NCI-H1417 treated with DMSO at 0.1 percent for 48 hours (cell line): ENCODE measurements at places on chromosomes 1 and 21.

- DNase-seq: no peak
Observed at GRCh38 chr1:3923378-3924185, 23.5 kb upstream of the C1orf174 start.

GRCh38 chr1:112743174-112744008 is 28.3 kb upstream of the PPM1J start:
- no peak for DNase-seq

GRCh38 chr21:31930001-31930400 is 57.2 kb downstream of the HUNK start:
- no peak for DNase-seq

DNA sequence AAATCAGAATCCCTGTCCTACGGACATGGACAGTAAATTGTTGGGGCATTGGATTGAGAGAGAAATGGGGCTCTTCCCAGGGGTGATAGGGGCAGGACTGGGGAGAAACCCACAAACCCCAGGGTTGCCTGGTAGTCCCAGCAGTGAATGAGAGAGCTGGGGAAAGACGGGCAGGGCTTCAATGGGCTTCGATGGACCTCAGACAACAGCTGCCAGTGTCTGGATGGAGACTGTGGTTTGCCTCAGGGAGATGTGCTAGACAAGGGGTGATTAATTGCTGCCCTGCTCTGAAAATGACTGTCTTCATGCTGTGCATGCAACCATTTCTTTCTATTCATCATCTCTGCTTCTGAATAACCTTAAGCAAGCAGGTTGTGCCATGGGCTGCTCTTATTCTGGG is 7.4 kb downstream of the GPR25 start:
- no peak for DNase-seq

- DNase-seq: peak; percentile 15
Observed at GRCh38 chr1:71640998-71641397, 560.2 kb upstream of the ZRANB2 start.

DNA sequence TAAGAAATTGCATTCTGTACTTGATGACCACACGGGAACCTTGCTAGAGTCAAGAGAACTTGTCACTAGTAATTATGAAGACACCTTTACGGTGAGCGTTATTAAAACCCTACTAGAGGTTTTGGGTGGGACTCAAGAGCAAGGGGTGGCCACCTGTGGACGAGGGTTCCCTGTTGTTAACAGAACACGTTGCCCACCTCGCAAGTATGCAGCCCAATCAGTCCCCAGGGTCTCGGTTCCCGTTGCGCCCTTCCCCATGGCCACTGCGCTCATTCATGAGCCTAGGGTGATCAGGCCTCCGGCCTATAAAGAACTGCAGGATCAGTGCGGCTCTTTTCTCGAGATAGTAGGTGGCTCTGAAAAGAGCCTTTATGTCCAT is 30.2 kb upstream of the RNF187 start:
- no peak for DNase-seq

GRCh38 chr1:150149271-150150132 is at the start of gene PLEKHO1:
Gene PLEKHO1, plus strand, starts transcription at chr1:150149916. Its CDS starts 342 bp downstream, at chr1:150150258.
- no peak for DNase-seq

- DNase-seq: no peak
Observed at GRCh38 chr1:152626744-152627143, 3.8 kb upstream of the LCE3A start.

DNA sequence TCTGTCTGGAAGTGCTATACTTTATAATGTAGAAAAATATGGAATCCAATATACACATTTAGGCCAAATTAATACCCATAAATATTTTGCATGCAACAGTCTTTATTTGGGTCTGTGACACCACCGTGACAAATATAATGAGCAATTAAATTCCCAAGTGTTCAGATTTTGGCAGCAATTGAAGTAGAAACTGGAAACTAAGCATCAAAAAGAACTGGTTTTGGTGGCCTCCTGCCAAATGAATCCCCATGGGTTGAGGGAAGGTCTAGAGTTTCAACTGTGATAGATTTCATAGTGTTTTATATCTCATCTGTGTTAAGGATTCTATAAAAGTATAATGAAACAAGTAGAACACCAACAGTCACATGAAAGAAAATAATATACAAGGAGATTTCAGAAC is 88.4 kb downstream of the DPYD start:
- no peak for DNase-seq

GRCh38 chr1:3672971-3673361 is 20.6 kb downstream of the TP73 start:
- no peak for DNase-seq

DNA sequence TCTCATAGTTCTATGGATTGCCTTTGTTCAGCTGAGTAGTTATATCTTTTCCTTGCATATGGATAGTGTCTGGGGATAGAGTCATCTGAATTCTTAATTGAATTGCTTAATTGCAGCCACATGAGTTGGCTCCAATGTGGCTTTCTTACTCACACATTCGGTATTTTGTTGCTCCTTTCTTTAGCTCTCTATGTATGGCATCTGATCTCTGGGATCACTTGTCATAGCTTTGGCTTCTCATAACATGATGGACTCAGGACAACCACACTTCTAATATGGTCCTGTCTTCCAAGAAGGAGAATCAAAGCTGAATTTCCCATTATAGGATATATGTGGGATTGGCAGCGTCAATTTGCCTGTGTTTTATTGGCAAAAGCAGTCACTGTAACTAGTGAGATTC is 716.2 kb downstream of the NCAM2 start:
- no peak for DNase-seq

DNA sequence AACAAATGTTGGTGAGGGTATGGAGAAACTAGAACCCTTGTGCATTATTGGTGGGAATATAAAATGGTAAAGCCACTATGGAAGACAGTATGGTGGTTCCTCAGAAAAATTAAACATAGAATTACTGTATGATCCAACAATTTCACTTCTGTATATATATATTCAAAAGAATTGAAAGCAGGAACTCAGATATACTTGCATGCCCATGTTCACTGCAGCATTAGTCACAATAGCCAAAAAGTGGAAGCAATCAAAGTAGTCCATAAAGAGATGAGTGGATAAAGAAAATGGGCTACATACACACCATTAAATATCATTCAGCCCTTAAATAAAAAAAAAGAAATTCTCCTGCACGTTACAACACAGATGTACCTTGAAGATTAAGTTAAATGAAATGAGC is 34.1 kb downstream of the ABL2 start:
- no peak for DNase-seq

DNA sequence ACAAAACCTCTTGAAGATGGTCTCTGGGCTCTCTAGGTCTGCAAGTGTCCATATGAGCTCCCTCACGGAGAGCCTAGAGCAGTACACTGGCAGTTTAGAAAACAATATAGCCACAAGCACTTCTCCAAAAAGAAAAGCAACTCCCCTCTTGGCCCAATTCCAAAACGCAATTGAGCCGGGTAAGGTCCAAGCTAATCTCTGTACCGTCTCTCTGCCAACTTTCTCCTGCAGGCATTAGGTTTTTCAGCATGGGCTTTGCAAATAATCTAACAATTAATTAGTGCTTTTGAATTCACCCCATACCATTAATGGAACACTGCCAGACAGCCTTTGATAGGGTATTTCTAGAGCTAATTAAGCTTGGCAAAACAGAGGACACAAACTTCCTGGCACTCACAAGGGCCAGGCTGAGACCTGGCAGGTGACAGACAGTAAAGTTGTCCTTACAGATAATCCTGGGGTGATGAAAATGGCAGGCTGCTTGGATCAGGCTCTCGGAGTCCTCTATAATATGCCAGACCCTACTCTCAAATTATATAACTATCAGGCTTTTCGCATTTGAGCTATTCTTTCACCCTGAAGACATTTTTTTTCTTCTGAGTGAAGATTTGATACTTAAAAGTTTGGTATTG is 39.8 kb downstream of the TGFBR3 start:
- DNase-seq: peak; percentile 93

GRCh38 chr1:64745181-64745985 is 508 bp downstream of the RAVER2 start:
- DNase-seq: no peak

- DNase-seq: no peak
Observed at GRCh38 chr1:21666576-21667320, 2.4 kb downstream of the RAP1GAP start.

DNA sequence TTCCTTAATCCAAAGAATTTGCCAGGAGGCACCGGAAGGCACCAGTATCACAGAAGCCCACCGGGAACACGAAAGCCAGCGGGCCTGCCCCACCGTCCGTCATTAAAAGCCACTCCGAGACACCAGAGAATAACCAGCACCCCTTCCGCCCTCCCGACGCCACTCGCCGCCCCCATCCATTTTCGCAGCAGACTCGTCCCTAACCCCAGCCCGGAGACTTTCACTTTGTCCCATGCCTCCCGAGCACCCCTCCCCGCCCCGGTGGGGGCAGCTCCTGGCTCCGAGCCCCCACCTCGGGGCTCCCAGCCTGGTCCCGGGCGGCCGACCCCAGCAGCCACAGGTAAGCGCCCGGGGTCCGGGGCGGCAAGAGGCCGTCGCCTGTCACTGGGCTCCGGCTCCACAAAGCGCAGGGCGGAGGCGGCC is 105.4 kb downstream of the SLC45A1 start:
- no peak for DNase-seq

DNA sequence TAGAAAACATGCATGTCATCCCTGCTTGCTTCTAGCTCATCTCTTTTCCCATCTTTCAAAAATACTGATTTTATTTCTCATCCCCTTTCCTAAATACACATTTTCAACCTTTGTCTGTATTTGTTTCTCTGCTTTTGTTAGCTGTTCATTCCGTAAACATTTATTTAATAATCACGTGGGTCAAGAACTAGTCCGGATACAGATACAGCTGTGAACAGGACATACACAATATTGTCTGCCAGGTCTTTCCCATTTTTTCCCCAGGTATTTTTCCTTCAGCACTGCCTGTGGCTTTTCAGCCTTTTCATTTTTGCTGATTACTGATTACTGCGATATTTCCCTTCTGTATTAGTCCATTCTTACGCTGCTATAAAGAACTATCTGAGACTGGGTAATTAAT is 5.7 kb downstream of the PER3 start:
- no peak for DNase-seq

GRCh38 chr1:209692296-209692695 is 12.3 kb upstream of the HSD11B1 start:
- DNase-seq: no peak

GRCh38 chr21:45470087-45470515 is 65.1 kb downstream of the COL18A1 start:
- DNase-seq: no peak

DNA sequence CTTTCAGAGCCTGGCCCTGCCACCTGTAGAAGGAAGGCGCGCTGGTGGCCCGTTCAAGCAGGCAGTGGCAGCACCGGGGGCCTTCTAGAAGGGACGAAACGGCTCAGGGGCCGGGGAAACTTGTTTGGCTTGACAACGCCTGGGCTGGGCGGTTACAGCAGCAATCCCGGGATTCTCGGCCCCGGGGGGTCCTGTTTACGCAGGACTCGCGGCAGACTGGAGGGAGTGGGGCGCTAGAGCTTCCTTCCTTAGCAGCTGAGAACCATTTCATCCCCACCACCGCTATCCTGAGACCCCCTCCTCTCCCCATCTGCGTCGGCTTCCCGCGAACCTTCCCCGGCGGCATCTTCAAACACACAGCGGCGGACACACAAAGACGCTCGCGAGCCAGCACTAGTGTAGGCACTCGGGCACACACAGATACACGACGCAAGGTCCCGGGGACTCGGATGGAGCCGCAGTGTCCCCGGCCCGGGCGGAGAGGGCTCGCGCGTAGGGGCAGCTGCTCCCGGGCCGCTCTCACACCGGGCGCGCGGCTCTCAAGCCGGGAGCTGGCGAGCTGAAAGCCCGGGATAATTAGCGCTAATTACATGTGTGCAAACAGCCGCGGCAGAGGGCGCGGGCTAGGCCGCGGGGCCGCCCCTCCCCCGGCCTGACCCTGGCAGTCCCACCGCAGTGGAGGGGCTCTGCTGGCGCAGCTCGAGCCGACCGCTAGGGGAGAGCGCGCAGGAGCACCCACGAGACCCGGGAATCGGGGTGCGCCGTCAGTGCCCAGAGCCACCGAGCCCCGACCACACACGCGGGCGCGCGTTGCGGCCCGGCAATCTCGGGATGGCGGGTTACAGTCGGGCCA is 271.4 kb downstream of the FOXD2 start:
- peak; percentile 71 for DNase-seq

DNA sequence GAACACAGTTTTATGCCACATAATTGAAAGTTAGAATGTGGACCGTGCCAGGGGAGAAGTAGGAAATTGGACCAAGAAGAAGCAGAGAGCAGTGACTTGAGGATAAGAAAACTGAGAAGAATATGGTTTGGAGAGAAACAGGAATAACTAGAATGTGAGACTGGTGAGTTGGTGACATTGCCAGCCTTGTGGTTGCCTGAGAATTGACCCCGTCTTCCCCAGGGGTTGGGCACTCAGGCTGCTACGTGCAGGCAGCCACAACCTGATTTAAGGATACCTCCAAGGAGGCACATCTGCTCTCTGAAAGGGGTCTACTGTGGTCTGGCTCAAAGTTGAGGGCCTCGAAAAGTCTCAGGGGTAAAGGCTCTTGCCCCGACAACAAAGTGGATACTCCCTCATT is 112.1 kb upstream of the ARTN start:
- DNase-seq: no peak

DNA sequence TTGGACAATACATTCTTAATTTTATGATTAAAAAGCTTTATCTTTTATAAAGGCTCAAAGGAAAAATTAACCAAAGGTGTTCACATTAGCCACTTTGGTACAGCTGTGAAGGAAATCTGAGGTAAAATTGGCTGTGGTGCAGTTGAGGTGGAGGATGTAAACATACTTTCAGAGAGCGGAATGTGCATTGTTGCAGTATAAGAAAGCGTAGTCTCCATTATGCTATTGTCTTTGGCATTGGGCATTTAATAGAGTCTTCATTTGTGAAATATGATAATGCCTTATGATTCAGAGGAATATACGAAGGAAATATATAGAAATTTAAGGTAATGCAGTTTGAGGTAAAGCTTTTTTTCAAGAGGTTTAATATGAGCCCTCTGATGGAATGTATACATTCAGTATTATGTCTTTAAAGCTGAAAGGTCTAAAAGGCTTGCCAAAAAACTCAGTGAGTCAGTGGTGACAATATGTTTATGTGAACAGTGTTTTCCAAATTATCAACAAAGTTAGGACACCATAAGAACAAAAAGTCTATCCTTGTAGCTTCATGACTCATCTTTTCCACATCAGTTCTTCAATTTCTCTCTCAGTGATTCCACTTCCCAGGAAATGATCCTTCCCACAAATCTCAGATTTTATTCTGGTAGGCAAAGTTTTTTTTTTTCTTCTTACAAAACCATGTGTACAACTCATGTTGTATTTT is 26.9 kb upstream of the DDR2 start:
- no peak for DNase-seq
